Stimulated activated CD4-positive, alpha-beta T cell treated with anti-CD3 and anti-CD28 coated beads, Interleukin-1b, Interleukin-23, amount 100 ng/mL, for 1 hour (primary cell): ENCODE measurements at places on chromosomes 11 and 22.

DNA sequence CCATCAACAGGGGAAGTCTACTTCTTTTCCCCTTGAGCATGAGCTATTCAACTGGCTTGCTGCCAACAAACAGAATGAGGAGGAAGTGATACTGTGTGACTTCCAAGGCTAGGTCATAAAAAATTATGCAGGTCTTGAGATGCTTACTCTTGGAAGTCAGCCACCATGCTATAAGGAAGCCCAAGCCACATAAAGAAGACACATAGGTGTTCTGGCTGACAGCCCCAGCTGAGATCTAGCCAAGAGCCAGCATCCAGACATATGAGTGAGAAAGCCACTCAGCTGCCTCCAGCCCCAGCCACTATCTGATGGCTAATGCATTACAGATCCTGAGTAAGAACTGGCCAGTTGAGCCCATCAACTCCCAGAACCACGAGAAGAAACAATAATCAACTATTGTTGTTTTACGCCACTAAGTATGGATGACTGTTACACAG is 31.0 kb upstream of the PPP2R1B start:
- no peak for DNase-seq

DNA sequence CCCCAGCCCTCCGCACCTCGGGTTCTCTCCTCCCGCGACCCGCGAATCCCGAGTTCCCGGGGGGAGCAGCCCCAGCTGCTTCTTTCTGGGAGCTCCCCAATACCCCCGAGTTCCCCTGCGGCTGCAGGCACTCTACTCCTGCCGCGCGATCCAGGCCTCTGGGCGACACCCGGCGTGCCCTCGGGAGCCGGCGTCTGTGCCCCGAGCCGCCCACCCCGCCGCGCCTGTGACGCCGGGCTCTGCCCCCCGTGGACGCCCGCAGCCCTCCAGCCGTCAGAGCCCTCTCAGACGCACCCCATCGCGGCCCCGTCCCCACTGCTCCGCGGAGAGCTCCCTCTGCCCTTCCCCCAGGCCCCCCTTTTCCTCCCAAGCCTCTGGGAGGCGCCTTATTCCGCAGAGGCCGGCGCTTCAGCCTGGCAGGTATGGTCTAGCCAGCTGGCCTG is 422 bp downstream of the GLB1L2 start:
- no peak for DNase-seq

DNA sequence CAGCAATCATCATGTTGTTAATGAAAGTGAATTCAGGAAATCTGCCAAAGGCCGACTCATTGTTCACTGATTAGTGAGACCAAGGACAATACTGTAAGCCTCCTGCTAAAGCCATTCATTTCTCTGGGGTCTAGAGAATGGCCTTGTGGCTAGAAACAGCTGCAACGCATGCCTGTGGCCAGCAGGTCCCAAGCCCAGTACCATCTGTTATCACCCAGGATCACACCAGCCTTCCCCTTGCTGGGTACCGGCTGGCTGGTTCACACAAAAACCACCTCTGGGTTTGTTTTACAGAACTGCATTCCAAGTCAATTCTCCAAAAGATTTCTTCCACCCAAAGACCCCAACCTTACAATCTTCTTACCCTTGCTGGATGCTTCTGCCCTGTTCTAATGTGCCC is 1.1 kb downstream of the PLAAT5 start:
- no peak for DNase-seq

DNA sequence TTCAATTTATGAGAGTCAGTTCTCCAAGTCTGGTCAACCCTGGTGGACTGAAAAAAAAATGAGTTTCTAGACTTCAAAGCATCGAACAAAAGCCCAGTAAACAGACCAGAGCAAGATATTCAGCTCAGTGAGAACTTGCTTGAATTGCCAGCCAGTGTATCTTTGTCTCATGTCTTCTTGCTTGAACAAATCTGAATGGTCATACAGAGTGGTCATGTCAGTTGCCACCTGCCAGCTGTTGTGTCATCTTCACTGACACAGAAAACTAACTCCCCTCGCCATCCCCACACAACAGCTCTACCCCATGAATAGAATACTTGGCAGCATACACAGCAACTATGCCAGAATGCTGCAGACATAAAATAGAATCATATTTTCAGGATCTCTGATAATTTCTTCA is 27.5 kb upstream of the CALCB start:
- DNase-seq: no peak

DNA sequence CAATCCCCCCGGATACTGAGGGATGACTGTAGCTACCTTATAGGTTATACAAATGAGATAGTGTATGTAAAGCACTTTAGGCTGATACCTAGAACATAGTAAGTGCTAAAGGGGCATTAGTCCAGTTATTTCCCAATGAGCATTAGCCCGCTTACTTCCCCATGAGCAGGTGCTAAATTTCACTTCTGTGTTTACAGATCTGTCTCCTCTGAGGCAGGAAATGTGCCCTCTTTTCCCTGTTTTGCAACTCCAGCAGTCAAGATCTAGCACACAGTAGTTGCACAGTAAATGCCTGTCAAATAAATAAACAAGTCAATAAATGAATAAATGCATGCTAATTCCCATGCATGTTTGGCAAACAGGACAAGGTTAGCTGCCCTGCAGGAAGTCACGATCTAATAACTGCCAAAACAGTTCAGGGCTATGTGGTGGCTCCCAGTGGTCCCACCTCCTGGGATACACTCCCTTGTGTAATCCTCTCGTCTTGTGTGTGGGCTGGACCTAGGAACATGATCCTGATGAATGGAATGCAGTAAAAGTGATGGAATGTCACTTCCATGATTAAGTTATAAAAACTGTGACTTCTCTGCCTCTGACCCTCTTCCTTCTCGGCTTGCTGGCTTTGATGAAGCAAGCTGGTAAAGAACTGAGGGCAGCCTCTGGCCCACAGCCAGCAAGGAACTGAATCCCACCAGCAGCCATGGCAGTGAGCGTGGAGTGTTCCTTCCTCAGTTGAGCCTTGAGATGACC is 459.0 kb downstream of the SOX6 start:
- no peak for DNase-seq

DNA sequence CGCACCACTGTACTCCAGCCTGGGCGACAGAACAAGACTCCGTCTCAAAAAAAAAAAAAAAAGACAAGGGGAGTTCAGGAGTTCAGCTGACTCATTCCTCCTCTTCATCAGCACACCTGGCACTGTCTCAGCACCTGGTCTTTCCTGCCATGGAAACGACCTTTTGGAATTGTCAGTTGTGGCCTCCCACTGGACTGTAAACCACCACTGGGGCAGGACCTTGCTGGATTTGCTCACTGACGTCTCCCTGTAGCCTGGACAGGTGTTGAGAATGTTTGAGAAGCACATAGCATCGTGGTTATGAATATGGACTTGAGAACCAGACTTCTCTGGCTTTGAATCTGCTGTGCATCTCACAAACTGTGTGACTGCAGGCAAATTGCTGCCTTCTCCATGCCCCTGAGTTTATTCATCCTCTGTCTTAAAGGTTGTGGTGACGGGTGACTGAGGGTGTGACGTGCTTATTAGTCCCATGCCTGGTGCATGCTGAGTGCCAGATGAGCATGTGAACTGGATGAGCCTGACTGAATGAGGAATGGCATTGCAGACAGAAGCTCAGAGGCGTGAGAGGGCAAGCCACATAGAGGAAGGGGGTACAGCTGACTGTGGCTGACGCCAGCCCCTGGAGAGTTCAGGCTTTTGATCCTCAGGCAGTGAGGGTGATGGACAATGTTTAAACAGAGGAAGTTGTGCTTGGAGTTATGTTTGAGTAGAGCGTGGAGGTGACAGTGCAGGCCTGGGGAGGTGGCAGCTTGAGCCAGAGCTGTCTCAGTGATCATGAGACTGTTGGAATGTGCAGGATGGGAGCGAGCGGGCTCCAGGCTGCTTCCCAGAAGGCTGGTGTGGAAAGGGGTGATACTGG is 12.7 kb downstream of the TOM1 start:
- no peak for DNase-seq

DNA sequence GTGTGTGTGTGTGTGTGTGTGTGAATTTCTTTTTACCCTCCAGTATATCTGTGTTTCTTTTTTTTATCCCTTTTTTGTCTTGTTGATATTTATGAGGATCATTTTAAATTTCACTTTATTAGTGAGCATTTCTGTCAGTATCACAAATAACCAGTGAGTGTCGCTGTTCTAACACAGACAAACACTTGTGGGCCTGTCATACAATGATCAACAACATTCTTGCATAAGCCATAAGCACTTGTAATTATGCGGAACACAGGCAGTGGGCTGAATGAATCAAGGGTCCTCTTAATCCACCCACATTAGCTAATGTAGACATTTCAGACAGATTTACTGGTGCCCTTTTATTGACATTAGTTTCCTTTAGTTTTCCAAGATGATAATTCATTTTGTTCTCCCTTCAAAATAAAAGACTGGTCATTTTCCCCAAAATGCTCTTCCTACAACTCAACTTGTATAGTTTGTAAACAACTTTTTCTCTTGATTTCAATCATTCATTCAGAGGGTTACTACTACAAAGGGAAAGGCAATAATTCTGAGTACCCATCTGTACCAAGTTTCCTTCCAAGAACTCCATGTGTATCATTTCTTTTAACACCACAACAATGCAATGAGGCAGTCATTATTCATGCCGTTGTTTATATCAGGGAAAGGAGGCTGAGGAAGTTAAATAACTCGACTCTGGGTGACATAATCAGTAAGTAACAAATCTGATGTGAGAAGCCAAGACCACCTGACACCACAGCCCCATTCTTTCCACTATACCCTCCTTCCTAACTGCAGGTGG is 34.5 kb upstream of the ANO3 start:
- DNase-seq: no peak

- DNase-seq: no peak
These were observed 3.1 kb upstream of the SH3BP1 start for GRCh38 chr22:37636186-37636948.
